Left colon (tissue), 2 donors: ENCODE measurements at places on chromosomes 2 and 18. TPM values are rescaled to one million over a fixed set of nuclear protein-coding genes. Genes with fewer than 3 reads are reported as not detected.

The MAB21L4 gene
- 11.8 TPM for total RNA-seq

The ALPP gene
- 0.15 TPM for total RNA-seq

The GTF2A1L gene
- total RNA-seq: not detected

The ABCB6 gene
- total RNA-seq: 6.8 TPM

The DSC1 gene
- total RNA-seq: not detected

The ZSWIM2 gene
- total RNA-seq: not detected

The LYPD6 gene
- 3.5 TPM for total RNA-seq
